ENCODE measurements at places on chromosomes 16 and 17.

DNA sequence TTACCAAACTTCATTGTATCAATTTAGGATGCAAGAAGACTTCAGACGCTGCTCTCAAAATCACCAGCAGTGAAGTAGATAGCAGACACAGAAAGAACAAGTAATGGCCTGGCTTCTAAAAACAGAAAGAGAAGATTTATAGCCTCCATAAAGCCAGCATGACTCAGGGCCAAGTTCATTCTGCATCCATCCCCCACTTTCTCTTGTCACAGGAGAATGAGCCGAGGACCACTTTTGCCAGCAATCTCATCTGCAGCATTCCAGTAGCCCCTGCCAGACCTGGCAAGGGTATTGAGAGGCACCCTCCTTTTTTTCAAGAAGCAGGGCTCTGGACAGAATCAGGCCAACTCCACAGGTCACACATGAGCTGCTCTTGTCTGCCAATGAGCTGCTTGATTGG, 355.4 kb upstream of the SOX9 start:
- DNase-seq = no peak

- no peak for DNase-seq
Measured at GRCh38 chr17:75809631-75810111, 25.1 kb downstream of the UNK start.

GRCh38 chr17:15122857-15123256, 142.3 kb downstream of the PMP22 start:
- no peak for DNase-seq

- DNase-seq = no peak
Measured at GRCh38 chr16:71402007-71402406, 39.8 kb downstream of the TLE7 start.

DNA sequence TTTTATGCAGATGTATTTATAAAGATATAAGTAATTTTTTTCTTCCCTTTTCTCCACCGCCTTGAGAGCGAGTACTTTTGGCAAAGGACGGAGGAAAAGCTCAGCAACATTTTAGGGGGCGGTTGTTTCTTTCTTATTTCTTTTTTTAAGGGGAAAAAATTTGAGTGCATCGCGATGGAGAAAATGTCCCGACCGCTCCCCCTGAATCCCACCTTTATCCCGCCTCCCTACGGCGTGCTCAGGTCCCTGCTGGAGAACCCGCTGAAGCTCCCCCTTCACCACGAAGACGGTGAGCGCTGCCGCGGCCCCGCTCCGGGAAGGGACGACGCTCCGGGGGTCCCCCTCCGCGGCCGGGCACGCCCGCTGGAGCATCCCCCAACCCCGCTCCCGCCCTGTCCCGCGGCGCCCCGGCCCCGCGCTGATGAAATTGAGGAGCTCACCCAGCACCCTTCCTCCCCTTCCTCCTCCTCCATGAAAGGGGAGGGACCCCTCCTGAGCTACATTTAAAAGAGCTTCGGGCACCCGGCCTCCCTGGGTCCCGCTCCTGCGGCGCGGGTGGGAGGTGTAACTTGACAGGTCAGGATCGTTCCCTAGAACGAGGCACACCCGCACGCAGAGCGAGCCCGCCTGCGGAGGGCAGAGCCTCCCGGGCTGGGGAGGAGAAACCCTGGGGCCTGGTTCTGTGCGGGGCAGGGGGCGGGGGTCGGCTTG, 706 bp downstream of the HLF start:
- no peak for DNase-seq

DNA sequence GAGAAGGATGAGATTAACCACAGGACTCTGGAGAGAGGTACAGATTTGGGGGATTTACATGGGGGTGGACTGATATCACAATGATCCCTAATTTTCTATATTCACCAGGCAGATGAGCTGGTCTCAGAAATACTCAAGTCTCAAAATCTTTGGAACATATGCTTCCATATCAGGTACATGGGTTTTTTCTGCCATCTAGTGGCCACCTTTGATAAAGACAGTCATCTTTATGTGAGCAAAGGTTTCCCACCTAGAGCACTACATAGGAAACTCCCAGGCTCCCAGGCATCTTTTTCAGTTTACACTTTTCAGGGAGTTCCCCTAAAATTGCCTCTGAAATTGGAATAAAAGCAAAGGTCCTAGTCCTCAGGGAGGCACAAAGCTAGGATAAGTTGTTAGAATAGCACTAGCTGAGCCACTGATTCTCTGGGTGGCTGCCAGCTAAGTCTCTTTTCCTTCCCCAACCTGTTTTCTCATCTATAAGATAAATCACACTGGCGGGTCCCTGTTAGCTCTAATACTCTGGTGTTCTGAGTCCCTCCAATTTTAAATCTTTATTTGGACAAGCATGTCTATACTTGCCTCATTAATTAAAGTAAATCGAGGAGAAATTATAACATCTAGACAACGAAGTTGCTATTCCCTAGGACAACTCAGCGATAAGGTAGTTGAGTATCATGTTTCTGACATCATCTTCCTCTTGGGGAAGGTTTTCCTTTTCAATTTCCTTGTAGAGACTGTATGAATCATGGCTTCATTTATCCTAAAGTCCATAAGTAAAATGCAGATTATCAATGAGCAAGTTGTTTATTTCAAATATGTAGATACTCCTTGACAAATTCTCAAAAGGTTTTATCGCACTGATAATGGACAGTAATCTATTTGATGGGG, 19.0 kb upstream of the MON1B start:
- DNase-seq = peak; percentile 36

- DNase-seq = no peak
Measured at GRCh38 chr16:17342031-17342430, 128.7 kb downstream of the XYLT1 start.

DNA sequence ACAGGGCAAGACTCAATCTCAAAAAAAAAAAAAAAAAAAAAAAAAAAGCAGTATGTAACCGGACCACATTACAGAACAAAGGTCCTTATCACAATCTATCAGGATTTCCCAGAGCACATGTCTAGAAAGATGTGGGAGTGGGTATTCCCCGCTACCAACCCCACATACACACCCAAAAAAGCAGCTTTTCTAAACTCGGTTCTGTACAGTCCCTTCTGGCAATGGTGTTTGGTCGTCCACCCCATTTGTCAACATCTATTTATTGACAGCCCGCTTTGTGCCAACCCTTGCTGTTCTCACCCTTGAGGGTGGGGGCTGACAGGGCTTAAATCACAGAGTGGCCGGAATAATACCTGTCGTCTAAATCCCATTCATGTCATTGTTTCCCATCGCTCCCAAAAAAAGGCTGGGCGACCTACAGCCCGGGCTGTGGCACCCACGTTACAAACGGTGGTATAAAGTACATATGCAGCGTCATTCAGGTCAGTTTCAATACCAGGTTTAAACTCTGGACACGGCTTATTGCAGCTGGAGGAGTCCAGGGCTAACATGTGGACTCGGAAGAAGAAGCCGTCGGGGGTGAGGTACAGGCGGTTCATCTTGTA, 3.6 kb downstream of the C17orf58 start:
- peak; percentile 21 for DNase-seq

GRCh38 chr16:59848296-59848695, 1114.2 kb upstream of the GOT2 start:
- DNase-seq = no peak

- no peak for DNase-seq
Measured at GRCh38 chr16:47858333-47858982, 297.3 kb downstream of the ABCC12 start.

- DNase-seq = no peak
Measured at GRCh38 chr16:86931410-86931941, 353.1 kb downstream of the FOXL1 start.

- DNase-seq = no peak
Measured at GRCh38 chr17:67221062-67221998, 23.7 kb downstream of the HELZ start.

- DNase-seq = no peak
Measured at GRCh38 chr17:75571197-75571884, 16.3 kb upstream of the MYO15B start.

- no peak for DNase-seq
Measured at GRCh38 chr17:66692421-66692690, 142.6 kb upstream of the CACNG5 start.

- DNase-seq = no peak
Measured at GRCh38 chr16:50573279-50573678, 25.1 kb downstream of the NKD1 start.

GRCh38 chr17:58336456-58337209, 8.0 kb upstream of the TSPOAP1 start:
- no peak for DNase-seq

DNA sequence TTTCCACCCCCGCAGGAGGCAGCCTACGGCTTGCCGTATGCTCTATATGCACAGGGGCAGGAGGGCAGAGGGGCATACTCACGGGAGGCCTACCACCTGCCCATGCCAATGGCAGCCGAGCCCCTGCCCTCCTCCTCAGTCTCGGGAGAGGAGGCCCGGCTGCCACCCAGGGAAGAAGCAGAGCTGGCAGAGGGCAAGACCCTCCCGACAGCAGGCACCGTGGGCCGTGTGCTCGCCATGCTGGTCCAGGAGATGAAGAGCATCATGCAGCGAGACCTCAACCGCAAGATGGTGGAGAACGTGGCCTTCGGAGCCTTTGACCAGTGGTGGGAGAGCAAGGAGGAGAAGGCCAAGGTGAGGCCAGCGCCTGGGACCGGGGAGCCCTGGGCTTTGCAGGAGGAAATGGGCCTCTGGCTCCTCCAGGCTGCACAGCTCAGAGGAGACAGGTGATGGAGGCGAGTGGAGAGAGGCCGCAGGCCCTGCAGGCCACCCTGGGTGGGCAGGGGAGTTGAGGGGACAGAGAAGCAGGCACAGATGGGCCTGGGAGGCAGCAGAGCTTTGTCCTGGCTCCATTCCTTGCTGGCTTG, 8.6 kb downstream of the SETD1A start:
- DNase-seq = no peak

GRCh38 chr17:47982645-47983390, 11.9 kb downstream of the CDK5RAP3 start:
- no peak for DNase-seq

DNA sequence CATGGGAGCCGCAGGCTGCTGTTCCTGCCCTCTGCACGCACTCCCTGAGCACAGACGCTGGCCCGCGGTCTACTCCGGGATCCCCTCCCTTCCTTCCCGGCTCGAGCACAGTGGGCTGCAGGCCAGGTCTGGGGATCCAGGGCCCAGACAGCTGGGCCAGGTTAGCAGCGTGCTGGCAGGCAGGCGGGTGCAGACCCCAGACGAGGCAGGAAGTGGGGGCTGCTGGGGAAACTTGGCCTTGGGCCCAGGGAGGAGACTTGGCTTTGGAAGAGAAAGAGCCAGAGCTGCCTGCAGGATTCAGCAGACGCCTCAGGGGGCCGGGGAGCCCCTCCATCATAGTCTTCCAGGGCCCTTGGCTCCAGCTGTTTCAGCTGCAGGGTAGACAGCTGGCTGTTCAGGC, 30.2 kb upstream of the ABCC3 start:
- DNase-seq = no peak
